LHCN-M2 (cell line): ENCODE measurements at places on chromosomes 11 and 22. TPM values are rescaled to one million over a fixed set of nuclear protein-coding genes. Genes with fewer than 3 reads are reported as not detected.

DNA sequence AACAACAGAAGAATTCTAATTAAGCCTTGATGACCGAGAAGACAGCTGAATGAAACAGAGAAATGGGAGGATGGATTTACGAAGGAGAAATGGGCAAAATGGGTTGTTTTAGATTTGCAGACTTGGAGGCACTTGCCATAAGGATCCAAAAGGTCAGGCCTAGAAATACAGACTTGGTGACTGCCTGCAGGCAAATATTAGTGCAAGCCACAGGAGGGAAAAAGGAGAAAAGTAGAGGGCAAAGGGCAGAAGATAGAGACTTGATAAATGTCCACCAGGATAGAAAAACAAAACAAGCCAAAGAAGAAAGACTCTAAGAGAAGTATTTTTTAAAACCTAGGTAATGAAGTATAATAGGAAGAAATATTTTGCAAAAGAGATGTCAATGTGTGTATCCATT, 13.1 kb downstream of the CCDC34 start:
- DNase-seq, result no peak

GRCh38 chr11:19800714-19801519, 88.3 kb downstream of the NAV2 start:
- no peak for DNase-seq

The CHRM4 gene
- total RNA-seq, result 0.19 and 0.29 TPM in 2 replicates

The OR8A1 gene
- not detected in 2 replicates for total RNA-seq

The SDF2L1 gene
- 40.5 and 49.7 TPM in 2 replicates for total RNA-seq

The FAT3 gene
- under 0.01 and 0.06 TPM in 2 replicates for total RNA-seq

The TSPAN18 gene
- not detected in 2 replicates for total RNA-seq
